ENCODE measurements at places on chromosomes 1 and 21. TPM values are rescaled to one million over a fixed set of nuclear protein-coding genes. Genes with fewer than 3 reads are reported as not detected.

Gene CHIA
- total RNA-seq: 3.9 TPM

Gene FNBP1L
- 73.5 TPM for total RNA-seq

Gene PBX1
- total RNA-seq: 11.6 TPM

Gene STUM
- total RNA-seq: 1.8 TPM

Gene PSEN2
- total RNA-seq: 36.2 TPM

Gene LYPD8
- not detected for total RNA-seq

Gene S100A1
- total RNA-seq: not detected

Gene SERPINC1
- not detected for total RNA-seq

- H3K36me3 ChIP-seq: no peaks in the 10 kb centered on the region
- no peak overlapping the region for H3K4me3 ChIP-seq
- H3K27ac ChIP-seq: no peak overlapping the region
- peaks cover 14% of the 10 kb centered on the region for H3K4me1 ChIP-seq
- H3K27me3 ChIP-seq: no peaks in the 10 kb centered on the region
Observed at GRCh38 chr1:43206600-43207228, 34.6 kb downstream of the CFAP57 start.

GRCh38 chr1:228265167-228265566 lies 57.3 kb downstream of the OBSCN start:
- no peak for DNase-seq
- H3K27ac ChIP-seq: no peak overlapping the region
- H3K4me1 ChIP-seq: no peaks in the 10 kb centered on the region
- no peaks in the 10 kb centered on the region for H3K36me3 ChIP-seq
- no peak overlapping the region for H3K4me3 ChIP-seq

DNA sequence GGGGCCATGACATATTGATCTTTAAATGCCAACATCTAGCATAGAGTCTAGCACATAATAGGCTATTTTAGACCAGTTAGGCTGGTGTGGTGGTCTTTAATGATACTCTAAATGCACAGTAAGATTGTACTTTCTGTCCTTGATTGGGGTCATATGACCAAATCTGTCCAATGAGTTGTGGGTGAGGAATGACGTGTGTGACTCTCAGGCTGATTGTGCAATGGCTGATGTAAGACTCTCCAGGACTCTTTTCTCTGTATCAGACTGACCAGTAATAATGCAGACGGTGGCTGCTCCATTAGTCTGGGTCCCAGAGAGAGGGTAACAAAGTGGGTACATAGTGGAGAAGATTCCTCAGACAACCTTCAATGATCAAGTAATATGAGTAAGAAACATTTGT lies 541.6 kb upstream of the CAMK1G start:
- no peaks in the 10 kb centered on the region for H3K36me3 ChIP-seq
- DNase-seq: no peak
- H3K4me1 ChIP-seq: no peaks in the 10 kb centered on the region
- no peaks in the 10 kb centered on the region for H3K27me3 ChIP-seq

DNA sequence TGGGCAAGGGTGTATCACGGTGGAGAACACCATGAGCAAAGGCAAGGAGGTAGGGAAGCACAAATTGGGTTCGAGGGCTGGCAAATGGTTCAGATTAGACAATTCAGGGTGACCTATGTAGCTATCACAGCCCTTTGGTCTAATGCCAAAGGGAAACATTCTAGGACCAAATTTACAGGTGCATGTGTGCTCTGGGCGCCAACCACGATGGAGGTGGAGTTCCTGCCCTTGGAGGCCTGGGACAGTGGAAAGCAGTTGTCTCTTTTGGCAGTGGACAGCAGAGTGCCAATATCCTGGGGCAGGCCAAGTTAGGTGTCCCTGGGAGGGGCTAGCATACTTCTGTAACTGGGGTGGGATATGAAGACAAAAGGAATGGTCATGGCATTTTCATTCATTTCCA lies 40.1 kb downstream of the IGFN1 start:
- no peak for DNase-seq
- no peak overlapping the region for H3K27ac ChIP-seq
- no peaks in the 10 kb centered on the region for H3K4me1 ChIP-seq
- no peaks in the 10 kb centered on the region for H3K36me3 ChIP-seq

DNA sequence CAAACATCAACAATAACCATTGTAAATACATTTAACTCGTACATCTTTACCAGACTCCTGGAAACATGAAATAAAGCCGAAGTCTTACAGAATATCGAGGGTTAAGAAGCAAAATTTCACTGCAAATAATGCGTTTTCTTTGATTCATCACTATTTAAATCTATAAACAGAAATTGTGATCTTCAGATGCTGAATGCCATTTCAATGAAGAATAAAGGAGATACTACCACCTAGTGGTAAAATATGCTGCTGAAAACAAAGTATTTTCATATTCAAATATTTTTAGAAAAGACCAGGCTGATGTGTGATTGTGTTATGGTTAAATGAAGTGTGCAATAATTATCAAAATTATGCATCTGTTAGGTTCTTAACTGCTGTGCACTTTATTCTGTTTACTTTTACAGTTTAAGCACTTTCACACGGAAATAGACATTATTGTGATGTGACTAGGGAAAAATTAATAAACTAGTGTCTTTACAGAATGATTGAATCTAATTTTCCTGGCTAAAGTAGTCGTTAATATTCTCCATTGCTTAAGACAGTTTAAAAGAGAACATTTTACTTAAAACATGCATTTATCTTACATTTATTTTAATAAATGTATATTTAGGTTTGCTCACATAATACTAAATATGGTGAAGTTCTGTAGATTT lies 1093.1 kb downstream of the MRPL39 start:
- H3K4me3 ChIP-seq: no peak overlapping the region
- no peaks in the 10 kb centered on the region for H3K36me3 ChIP-seq
- H3K4me1 ChIP-seq: no peaks in the 10 kb centered on the region
- DNase-seq: no peak
- H3K27ac ChIP-seq: no peak overlapping the region

DNA sequence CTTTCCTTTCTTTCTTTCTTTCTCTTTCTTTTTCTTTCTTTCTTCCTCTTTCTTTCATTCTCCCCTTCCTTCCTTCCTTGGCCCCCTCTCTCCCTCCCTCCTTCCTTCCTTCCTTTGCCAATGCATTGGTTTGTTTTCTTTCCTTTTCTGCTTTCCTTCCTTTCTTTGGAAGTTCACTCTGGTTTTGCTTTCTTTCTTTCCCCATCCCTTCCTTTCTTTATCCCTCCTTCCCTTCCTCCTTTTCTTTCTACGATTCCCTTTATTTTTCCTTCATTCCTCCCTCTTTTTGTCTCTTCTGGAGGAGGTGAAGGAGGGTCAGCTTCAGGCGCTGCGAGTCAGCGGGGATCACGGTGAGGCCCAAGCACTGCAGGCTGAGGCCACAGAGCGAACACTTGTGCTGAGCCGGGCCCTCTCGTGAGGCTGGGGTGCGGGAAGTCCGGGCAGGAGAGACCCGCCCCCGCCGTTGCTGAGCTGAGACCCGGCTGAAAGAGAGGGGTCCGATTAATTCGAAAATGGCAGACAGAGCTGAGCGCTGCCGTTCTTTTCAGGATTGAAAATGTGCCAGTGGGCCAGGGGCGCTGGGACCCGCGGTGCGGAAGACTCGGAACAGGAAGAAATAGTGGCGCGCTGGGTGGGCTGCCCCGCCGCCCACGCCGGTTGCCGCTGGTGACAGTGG lies 1.5 kb downstream of the SIM2 start:
- peak overlapping the region; percentile 88 for H3K27ac ChIP-seq
- peaks cover 82% of the 10 kb centered on the region for H3K4me1 ChIP-seq
- no peaks in the 10 kb centered on the region for H3K36me3 ChIP-seq

- no peaks in the 10 kb centered on the region for H3K27me3 ChIP-seq
- peaks cover 48% of the 10 kb centered on the region for H3K4me1 ChIP-seq
- DNase-seq: no peak
- no peak overlapping the region for H3K4me3 ChIP-seq
Observed at GRCh38 chr1:109906160-109906838, 4.3 kb upstream of the CSF1 start.

DNA sequence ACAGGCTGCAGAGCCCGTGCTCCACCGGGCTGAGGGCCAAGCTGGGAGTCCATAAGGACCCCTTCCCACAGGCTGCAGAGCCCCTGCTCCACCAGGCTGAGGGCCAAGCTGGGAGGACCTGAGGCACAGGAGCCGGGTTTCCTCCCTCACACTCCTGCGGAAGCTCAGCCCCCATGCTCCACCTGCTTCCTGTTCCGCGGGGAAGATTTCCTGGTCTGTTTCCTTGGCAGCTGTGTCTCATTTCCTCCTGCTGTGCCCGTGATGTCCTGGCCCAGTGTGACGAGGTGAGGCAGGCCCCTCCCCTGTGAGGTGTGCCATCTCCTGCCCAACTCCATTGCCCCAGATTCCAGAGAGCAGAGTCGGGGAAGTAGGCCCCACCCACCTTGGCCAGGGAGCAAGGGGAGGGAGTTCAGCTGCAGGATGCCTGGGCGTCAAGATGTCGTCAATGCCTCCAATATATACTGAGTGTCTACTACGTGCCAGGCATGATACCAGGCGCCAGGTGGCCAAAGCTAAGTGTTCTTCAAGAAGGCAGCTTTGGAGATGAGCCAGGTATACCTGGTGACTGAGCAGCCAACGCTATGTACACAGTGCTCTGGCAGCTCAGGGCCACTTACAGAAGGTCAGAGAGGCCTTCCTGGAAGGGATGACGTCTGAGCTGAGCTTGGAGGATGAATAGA lies 58.8 kb downstream of the NAV1 start:
- H3K27me3 ChIP-seq: no peaks in the 10 kb centered on the region
- DNase-seq: peak; percentile 64
- H3K36me3 ChIP-seq: no peaks in the 10 kb centered on the region
- peak overlapping the region; percentile 55 for H3K27ac ChIP-seq

GRCh38 chr1:94113589-94114226 lies 7.2 kb downstream of the ABCA4 start:
- no peak for DNase-seq
- no peak overlapping the region for H3K4me3 ChIP-seq
- no peaks in the 10 kb centered on the region for H3K27me3 ChIP-seq
- H3K4me1 ChIP-seq: no peaks in the 10 kb centered on the region
- H3K36me3 ChIP-seq: no peaks in the 10 kb centered on the region
- no peak overlapping the region for H3K27ac ChIP-seq

DNA sequence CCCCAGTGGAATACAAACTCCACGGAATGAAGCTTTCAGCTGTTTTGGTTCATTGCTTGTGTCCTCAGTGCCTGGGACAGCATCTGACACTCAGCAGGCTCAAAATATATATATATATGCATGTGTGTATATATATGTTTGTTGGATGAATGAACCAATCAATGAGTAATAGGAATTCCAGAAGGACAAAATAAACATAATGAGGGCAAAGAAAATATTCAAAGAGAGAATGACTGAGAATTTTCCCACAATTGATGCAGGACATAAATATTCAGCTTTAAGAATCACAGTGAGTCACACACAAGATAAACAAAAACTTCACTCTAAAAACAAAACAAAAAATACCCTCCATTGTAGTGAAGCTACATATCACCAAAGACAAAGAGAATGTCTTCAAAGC lies 64.0 kb downstream of the CHD5 start:
- no peaks in the 10 kb centered on the region for H3K36me3 ChIP-seq
- H3K4me3 ChIP-seq: no peak overlapping the region
- H3K27me3 ChIP-seq: no peaks in the 10 kb centered on the region
- no peak for DNase-seq

GRCh38 chr1:153231363-153231762 lies 14.0 kb downstream of the PRR9 start:
- no peak overlapping the region for H3K4me3 ChIP-seq
- no peaks in the 10 kb centered on the region for H3K36me3 ChIP-seq
- H3K4me1 ChIP-seq: no peaks in the 10 kb centered on the region
- peak; percentile 59 for DNase-seq

DNA sequence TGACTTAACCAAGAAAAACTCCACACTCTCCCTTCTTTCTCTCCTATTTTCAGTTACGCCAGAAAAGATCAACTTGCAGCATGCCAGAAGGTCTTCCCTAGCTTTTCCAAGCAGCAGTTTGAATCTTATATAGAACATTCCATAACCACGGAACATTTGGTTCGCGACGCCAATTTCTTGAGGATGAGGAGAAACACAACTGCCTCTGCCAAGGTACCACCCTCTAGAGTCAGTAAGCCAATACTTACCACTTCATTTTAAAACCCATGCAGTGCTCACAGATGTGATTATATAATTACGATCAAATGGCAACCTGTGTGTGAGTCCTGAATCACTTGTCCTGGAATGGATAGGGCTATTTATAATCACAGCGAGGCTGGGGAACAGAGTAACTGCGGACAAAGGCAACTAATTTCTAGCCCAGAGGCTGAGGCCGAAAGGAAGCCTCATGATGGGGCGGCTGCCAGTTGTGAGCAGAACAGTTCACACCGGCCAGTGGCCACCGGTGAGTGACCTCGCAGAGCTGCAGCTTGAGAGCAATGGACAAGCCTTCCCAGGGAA lies 43.2 kb upstream of the BACE2 start:
- DNase-seq: no peak
- H3K4me3 ChIP-seq: no peak overlapping the region
- H3K27me3 ChIP-seq: no peaks in the 10 kb centered on the region
- H3K27ac ChIP-seq: no peak overlapping the region
- H3K36me3 ChIP-seq: no peaks in the 10 kb centered on the region

DNA sequence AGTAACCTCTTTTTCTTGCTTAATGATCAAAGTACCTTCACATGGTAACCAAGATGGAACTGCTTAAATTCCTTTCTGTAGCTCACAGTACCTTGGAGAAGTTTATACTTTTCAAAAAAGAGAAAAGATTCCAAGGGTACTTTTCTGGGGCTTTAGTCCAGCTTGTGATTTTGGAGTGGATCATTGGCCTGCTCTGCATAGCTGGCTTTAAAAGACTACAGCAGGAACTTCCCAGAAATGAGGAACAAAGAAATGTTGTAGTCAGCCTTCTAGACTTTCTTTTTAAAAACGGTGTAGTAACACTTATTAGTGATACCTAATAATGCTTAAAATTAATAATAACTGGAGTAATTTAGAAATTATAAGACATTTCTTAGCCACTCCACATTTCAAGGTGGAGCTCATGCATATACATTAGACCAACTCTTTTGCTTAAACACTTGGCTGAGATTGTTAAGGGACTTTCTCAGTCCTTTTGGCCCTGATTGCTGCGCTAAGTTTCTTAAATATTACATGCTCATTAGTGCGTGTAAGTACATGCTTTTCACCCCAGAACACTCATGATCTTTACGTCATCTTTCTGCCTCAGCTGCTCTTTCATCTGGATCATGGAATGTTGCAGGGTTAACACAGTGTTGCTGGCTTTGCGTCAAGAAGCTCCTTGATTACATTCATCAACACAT lies 57.3 kb downstream of the SDCCAG8 start:
- H3K27me3 ChIP-seq: no peaks in the 10 kb centered on the region
- DNase-seq: peak; percentile 16
- H3K27ac ChIP-seq: peak overlapping the region; percentile 10
- no peak overlapping the region for H3K4me3 ChIP-seq
- H3K36me3 ChIP-seq: no peaks in the 10 kb centered on the region

GRCh38 chr1:33048426-33048825 lies 11.7 kb upstream of the AK2 start:
- H3K36me3 ChIP-seq: no peaks in the 10 kb centered on the region
- no peak overlapping the region for H3K4me3 ChIP-seq
- H3K4me1 ChIP-seq: no peaks in the 10 kb centered on the region
- no peaks in the 10 kb centered on the region for H3K27me3 ChIP-seq
- no peak for DNase-seq
- H3K27ac ChIP-seq: no peak overlapping the region

- no peak for DNase-seq
- H3K27me3 ChIP-seq: no peaks in the 10 kb centered on the region
- H3K4me1 ChIP-seq: peaks cover 8% of the 10 kb centered on the region
- H3K27ac ChIP-seq: no peak overlapping the region
Observed at GRCh38 chr1:219189952-219190351, 16.3 kb downstream of the LYPLAL1 start.

GRCh38 chr1:184190616-184191015 lies 139.1 kb downstream of the TSEN15 start:
- no peak overlapping the region for H3K27ac ChIP-seq
- no peaks in the 10 kb centered on the region for H3K27me3 ChIP-seq
- no peaks in the 10 kb centered on the region for H3K36me3 ChIP-seq
- DNase-seq: no peak

GRCh38 chr1:215603319-215603718 lies 36.2 kb downstream of the KCTD3 start:
- DNase-seq: no peak
- H3K4me1 ChIP-seq: peaks cover 6% of the 10 kb centered on the region
- no peak overlapping the region for H3K27ac ChIP-seq
- peaks cover 38% of the 10 kb centered on the region for H3K36me3 ChIP-seq

Measured in stomach (tissue), 19 donors.